ENCODE measurements at places on chromosomes 5 and 9.

DNA sequence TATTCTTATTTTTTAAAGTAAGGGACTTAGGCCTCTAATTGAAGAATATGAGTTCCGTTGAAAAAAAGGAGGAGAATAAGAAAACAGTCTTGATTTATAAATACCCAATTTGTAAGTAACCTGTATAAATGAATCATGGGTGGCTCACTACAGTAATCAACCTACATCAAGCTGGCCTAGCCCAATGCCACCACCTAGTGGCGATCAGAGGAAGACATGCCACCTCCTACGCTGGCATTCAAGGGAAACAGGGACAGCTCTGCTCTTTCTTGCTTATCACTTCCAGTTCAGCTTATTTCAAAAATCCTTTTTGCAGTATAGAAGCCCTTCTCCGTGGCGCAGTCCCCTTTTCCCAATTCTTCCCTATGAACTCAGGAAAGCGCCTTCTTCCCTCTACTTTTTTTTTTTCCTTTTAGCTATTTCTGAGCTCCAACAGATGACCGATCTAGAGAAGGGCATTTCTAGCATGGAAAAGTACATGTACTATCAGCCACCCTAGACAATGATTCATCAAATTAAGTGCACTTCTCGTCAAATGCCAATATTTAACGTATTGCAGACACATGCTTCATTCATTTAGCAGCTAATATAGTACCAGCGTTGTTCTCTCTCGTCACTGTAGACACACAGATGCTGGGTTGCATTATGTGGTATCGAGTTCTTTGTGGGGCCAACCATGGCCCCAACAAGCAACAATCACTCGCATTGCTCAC is 28.3 kb downstream of the PTPN3 start:
- DNase-seq = peak; percentile 80

DNA sequence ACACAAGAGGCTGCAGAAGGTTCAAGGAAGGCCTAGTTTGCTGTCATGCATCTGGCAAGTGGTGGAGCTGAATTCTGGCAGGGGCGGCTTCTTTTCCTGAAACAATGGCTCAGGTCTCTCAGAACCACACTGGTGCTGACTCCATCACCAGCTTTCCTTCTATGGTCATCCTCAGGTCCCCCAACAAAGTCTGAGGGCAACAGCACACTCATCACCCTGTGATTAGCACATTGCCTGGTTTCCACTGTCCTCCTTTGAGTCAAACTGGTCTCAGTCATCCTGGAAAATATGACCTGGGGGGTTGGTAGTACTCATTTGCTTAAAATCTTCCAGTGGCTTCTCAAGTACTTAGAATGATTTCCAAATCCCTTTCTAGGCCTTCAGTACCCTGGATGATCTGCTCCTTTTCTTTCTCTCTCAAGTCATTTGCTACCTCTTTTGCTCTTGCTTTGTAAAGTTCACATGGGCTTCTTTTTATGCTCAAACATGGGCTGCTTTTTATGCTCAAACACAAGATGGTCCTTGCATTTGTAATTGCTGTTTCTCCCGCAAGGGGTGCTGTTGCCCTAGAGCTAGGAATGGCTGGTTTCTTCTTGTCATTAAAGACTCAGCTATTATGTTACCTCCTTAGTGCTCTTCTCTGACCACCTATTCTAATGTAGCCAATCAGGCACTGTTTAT is 144.9 kb downstream of the ALDH1A1 start:
- DNase-seq = no peak

- no peak for DNase-seq
Observed at GRCh38 chr9:106350777-106351176, 512.2 kb upstream of the ZNF462 start.

DNA sequence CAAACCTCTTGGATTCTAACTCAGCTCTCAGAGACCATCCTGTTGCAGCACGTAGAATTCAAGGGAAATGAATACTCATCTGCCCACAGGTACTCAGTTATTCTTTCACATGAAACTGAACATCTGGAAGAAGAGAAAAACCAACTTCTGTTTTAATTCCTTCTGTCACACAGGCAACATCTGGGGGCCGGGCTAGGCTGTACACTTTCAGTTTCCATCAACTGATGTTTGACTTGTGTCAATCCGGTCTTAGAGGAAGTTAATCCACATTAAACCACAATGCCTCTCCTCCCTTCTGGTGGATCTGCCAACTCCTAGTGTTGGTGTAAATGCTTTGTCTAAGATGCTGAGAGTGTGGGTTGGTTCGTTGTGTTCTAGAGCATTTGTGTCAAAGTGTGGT is 17.6 kb downstream of the DMRT3 start:
- DNase-seq = no peak

- DNase-seq = no peak
Observed at GRCh38 chr5:38151878-38152277, 106.5 kb upstream of the EGFLAM start.

GRCh38 chr5:17357504-17357903 is 140.1 kb downstream of the BASP1 start:
- no peak for DNase-seq

DNA sequence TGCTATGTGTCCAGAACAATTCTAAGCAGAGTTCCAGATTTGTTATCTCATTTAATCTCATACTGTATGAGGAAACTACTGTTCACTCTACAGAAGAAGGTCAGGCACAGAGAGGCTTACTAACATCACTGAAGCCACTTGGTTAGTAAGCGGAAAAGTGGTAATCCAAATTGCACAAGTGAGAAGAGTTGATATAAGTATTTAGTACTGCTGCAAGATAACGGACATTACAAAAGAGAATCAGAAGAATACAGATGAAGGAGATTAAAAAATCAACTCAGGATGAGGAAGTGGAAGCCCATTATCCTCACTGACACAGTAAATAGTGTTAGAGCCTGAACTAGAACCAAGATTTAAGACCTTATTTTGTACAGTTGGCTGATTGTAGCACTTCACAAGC is 22.3 kb upstream of the TLR4 start:
- no peak for DNase-seq

GRCh38 chr5:52818360-52818759 is 30.6 kb downstream of the ITGA1 start:
- no peak for DNase-seq

DNA sequence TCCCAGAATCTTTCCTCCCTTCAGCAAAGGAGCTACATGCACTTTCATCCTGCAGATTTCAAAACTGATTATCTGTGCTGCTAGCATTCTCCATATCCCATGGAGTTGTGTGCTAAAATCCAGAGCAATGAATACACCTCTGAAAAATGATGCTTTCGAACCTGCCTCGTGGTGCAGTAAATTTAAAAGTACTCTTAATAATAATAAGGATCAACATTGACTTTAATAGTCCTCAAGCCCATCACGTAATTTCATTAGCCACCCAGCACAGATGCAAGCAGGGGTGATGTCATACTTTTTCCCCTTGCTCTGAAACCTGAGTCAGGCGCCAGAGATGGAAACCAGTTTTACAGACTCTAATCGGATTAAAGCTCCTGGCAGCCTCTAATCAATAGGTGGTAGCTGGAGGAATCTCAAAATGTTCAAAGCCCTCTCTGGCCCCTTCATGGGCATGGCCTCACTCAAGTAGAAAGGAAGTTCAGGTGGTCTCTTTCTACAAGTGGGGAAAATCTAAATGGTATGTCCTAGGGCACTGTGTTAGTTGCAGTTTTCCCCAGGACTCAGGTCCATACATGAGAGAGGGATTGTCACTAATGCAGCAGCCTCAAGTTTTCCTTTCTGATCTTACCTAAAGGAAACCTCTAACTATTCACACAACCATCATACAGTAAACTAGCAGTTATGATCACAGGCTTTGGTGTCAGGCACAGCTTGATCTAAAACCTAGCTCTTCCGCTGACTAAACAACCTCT is 221.6 kb upstream of the SLC30A5 start:
- no peak for DNase-seq

- DNase-seq = no peak
Observed at GRCh38 chr9:137183980-137184595, 4.3 kb downstream of the ANAPC2 start.

GRCh38 chr5:142720641-142721271 is 34.9 kb upstream of the FGF1 start:
- no peak for DNase-seq

DNA sequence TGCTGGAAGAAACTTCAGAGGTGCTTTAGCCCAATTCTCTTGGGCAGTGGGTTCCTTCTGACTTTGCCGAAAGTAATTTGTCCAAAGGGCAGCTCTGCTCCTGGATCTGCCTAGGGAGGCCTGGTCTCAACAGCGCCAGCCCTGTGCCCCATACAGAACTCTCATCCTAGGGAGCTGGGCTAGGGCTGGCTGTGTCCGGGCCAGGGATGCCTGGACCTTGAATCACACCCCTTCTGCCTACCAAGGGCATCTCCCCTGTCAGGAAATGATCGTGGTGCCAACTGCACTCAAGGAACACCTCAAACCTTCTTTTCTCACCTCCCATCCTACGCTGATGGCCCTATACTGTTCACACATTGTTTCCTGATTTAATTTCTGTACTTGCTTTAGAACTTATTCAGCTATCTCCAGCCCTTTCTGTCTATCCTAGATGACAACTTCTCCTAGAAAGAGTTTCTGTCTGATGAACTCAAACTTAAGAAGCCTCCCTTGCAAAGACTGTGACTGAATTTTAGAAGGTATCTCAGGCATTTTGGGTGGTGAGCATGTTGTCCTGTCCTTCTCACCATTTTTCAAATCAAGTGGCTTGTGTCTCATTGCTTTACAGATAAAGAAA is 37.4 kb upstream of the NFIB start:
- no peak for DNase-seq

DNA sequence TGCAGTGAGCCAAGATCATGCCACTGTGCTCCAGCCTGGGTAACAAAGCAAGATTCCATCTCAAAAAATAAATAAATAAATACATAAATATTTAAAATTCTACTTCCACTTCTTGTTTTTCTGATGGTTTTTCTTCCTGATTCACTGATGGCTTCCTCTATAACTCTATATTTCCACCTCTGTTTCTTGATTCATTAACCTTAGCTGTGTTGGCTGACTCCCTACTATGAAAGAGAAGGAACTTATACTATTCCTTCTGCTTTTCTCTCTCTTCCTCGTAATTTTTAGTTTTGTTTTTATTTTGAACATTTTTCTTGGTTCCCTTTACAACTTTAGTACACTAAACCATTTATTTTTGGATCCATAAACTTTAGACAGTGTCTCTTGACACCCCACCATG is 103.5 kb downstream of the MAMDC2 start:
- no peak for DNase-seq

GRCh38 chr5:56589481-56589860 is 225.9 kb upstream of the MAP3K1 start:
- no peak for DNase-seq

DNA sequence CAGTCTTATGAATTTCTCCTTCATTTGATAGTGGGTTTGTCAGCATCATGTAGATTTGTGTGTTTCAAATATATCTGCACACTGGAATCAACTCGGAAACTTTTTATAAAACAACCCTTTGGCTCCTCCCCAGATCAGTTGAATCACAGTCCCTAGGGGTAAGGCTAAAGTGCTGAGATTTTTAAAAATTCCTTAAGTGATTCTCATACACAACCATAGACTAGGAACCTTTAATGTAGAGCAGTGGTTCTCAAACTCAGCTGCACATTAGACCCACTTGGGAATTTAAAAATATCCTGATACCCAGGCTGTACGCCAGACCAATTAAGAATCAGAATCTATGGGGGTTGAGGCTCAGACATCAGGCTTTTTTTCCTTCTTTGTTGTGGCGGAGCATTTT is 17.5 kb upstream of the JAK2 start:
- DNase-seq = no peak

DNA sequence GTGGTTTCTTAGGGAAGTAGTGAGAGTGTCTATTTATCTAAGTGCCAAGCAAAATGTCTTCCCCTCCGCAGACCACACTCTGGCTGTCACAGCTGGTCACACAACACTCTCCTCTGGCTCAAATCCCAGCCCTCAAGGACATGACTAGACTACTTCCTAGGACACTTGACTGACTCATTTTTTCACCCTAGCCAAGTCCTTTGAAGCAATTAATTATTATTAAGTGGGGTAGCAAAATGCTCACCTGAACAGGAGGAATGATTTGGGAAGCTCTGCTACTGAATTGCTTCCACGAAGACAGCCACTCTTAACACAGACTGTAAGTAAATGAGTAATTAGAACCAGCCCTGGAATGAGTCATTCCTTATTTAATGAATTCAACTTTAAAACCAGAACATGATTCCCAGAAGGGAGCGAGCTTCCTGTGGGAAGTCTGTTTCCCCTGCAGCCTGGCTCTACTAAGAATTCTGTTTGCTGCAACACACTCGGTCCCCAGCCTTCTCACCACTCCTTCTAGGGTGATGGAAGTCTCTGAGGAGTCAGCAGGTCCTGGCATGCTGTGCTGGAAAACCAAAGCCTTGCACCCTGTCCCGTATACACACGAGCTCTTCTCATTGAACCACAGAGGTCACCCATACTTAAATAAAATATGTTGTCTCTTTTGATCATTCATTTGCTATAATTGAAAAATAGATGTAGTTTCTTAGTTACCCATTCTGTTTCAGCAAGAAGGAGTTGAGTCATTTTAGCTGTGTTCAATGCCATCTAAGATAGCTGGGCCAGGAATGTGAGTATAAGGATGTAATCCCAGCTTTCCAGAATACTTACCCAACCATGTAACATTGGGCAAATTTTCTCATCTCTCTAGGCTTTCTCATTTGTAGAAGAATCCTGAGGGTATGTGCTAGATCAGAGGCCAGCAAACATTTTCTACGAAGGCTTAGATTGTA is 218.6 kb upstream of the RASEF start:
- no peak for DNase-seq

GRCh38 chr9:111038331-111039230 is at the start of gene LPAR1:
TSS of gene LPAR1 (minus strand) at chr9:111038470. CDS start at chr9:110972117, 66,353 bp downstream.
- no peak for DNase-seq

- DNase-seq = no peak
Observed at GRCh38 chr5:16579142-16579847, 37.5 kb downstream of the RETREG1 start.

DNA sequence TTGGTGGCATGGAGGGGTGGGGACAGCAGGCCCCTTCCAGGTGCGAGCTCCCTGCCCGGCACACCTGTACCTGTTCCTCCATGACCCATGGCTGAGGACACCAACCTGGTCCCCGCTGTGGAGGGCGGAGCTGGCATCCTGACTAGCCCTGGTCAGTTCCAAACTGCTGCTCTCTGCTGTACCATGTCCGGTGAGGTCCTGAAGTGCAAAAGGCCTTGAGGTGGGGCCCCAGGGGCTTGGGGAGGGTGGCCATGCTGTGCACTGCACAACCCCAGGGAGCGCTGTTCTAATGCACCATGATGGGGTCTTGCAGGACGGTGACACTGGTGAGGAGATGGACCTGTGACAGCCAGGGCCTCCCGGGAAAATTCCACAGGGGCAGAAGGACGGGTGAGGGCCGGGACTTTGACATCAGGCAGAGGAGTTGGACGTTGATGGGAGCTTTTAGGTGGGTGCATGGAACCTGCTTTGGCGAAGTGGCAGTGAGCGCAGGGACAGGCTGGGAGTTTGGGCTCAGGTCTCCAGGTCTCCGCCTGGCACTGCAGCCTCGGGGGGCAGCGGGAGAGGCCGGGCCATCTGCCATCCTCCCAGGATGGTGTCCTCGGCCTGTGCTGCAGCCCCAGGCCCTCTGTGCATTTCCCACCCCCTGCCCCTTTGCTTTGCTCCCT is 38.9 kb downstream of the COL5A1 start:
- no peak for DNase-seq

GRCh38 chr5:179119415-179120170 is 59.4 kb downstream of the ZNF354C start:
- no peak for DNase-seq

- DNase-seq = no peak
Observed at GRCh38 chr5:107808671-107809137, 138.0 kb upstream of the EFNA5 start.

- DNase-seq = no peak
Observed at GRCh38 chr5:123182072-123182471, 93.0 kb downstream of the PRDM6 start.
